Left cardiac atrium (tissue), 4 donors: ENCODE measurements at places on chromosomes 2 and 18. TPM values are rescaled to one million over a fixed set of nuclear protein-coding genes. Genes with fewer than 3 reads are reported as not detected.

SLC4A3 gene
- 261 TPM for total RNA-seq

KCNJ3 gene
- total RNA-seq = 27.5 TPM

RPRM gene
- total RNA-seq = 0.44 TPM

NDUFAF7 gene
- 17.1 TPM for total RNA-seq
